ENCODE measurements at places on chromosomes 2 and 18.

DNA sequence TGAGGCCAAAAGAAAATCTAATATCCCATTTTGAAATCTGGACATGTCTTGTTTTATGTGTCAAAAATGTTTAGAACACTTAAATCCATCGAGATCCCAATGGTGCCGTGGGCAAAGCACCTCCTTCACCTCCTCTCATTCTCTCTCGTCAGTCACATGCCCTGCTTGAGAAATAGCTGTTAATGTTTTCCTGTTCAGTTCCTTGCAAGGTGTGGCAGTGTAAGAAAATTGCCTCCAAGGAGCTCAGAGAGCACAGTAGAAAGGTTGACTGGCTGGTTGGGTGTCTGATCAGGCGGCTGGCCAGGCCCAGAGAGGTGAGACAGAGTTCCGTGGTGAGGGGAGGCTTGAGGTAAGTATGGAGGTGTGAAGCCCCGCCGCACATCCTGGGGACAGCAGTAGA, 210.2 kb downstream of the TSN start:
- DNase-seq: no peak

GRCh38 chr2:139380051-139380450, 599.9 kb upstream of the NXPH2 start:
- DNase-seq: no peak

GRCh38 chr2:118627156-118627555, 220.3 kb downstream of the EN1 start:
- DNase-seq: no peak

DNA sequence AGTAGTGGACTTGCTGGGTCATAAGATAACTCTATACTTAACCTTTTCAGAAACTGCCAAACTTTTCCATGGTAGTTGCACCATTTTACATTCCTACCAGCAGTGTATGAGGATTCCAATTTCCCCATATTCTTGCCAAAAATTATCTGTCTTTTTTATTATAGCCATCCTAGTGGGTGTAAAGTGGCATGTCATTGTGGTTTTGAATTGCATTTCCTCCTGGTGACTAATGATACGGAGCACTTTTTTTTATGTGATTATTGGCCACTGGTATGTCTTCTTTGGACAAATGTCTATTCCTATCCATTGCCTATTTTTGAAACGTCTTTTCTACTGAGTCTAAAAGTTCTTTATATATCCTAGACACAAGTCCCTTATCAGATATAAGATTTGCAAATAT, 44.3 kb downstream of the CACNB4 start:
- no peak for DNase-seq

Data from T1000 (cell line).